Stimulated activated CD4-positive, alpha-beta T cell treated with anti-CD3 and anti-CD28 coated beads, Interleukin-1b, Interleukin-23, amount 100 ng/mL, for 48 hours (primary cell): ENCODE measurements at places on chromosomes 1 and 21.

DNA sequence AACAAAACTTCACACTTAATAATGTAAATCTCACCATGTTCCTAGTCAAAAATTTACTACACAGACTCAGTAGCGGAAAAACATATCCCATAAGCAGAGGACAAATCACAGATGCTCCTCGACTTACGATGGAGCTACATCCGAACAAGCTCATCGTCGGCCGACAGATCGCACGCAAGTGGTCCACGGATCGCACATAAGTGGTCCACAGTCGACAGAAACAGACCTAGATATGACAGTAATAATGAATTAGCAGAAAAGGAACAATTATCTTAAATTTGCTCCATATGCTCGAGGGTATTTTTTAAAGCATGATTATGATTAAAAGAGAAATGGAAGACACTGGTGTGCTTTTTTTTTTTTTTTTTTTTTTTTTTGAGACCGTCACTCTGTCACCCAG, 36.3 kb downstream of the WDR4 start:
- no peak for DNase-seq

DNA sequence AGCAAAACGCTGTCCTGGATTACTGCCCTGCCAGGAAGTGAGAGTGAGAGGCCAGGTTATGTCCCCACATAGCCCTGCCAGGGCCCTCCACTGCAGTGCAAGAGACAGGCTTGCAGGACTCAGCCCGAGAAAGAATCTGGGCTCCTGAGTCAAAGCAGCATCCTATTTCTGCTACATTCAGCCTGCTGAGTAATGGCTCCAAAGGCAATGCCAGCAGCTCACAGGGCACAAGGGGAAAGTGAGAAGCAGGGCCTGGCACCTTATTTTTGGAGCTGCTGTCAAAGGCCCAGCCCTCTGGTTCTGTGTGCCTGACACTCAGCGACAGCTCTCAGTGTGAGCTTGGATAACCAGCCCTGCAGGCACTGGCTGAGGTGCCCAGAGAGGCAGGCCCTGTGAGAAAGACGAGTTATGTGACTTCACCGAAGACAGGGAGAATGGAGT, 83.9 kb downstream of the DTL start:
- no peak for DNase-seq

DNA sequence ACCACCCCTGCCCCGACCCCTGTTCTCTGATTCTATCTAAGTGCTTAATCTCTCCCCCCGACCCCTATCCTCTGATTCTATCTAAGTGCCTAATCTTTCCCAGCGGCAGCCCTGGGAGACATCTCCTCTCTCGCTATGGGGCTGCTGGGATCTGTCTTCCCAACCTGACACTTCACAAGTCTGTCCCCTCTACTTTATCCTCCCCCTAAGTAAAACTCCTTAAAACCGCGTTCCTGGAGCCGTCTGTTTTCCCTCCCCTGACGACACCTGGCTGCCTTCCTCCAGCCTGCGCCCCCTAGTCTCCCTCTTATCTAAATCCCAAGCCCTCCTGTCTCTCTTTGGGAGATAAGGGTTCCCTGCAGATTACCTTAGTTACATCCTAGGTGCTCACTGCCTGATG, 30.5 kb downstream of the EPHB2 start:
- no peak for DNase-seq

DNA sequence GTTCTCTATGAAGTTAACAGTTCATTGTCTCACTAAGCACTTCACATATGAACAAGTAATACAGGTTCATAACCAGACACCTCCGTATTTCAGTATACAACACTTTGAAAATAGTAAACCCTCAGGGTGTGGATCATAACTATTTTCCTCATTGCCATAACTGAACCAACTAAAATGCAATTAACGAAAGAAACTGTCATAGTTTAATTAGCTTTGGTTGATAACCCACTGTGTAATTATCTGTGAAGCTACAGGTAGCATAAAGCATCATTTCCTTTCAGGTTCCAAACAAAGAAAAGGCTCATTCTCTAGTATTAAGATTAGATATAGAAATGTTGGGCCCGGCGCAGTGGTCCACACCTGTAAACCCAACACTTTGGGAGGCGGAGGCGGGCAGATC, 58.5 kb downstream of the EIF4G3 start:
- DNase-seq, result no peak

GRCh38 chr1:82299656-82300055, 498.9 kb downstream of the ADGRL2 start:
- DNase-seq, result no peak

- DNase-seq, result peak; percentile 39
Observed at GRCh38 chr1:117061986-117062415, 1.9 kb downstream of the TTF2 start.

- DNase-seq, result no peak
Observed at GRCh38 chr1:110163591-110163990, 13.3 kb downstream of the SLC6A17 start.
